Testis (tissue), 5 donors: ENCODE measurements at places on chromosomes 16 and 17. TPM values are rescaled to one million over a fixed set of nuclear protein-coding genes. Genes with fewer than 3 reads are reported as not detected.

Gene SLC5A11
- total RNA-seq = 0.39 TPM

Gene KRT31
- 0.74 TPM for total RNA-seq

Gene C17orf107
- 4.1 TPM for total RNA-seq

GRCh38 chr16:4648917-4649316 is 24.3 kb downstream of the MGRN1 start:
- no peak overlapping the region for H3K27ac ChIP-seq
- no peak for DNase-seq
- H3K4me1 ChIP-seq = peaks cover 7% of the 10 kb centered on the region
- H3K27me3 ChIP-seq = no peaks in the 10 kb centered on the region
- no peak overlapping the region for H3K4me3 ChIP-seq

Gene ZDHHC1
- total RNA-seq = 62.7 TPM

DNA sequence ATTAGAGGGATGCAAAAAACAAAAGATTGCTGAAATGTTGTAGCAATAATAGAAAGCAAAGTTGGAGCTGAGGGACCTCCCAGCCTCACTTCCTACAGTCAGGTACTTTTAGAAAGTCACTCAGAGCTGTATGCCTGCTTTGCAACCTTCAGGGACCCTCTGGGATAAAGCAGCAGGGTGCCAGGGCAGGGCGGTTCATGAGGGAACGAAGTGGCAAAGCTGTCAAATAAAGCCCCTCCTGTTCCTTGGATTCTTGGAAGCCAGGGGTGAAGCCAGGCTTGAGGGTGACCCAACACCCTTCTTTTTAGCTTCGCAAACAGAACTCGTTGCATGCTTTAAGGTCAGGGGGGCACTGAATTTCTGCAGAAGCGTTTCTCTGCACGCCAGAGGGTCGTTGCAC is 767 bp downstream of the ATP2C2 start:
- no peak overlapping the region for H3K4me3 ChIP-seq
- H3K36me3 ChIP-seq = no peaks in the 10 kb centered on the region
- no peak for DNase-seq
- H3K27ac ChIP-seq = no peak overlapping the region
- no peaks in the 10 kb centered on the region for H3K4me1 ChIP-seq
- no peaks in the 10 kb centered on the region for H3K27me3 ChIP-seq
